ENCODE measurements at places on chromosomes 7 and 10.
A peak's percentile ranks its signal among the peaks of the same experiment; 100 is the strongest.

DNA sequence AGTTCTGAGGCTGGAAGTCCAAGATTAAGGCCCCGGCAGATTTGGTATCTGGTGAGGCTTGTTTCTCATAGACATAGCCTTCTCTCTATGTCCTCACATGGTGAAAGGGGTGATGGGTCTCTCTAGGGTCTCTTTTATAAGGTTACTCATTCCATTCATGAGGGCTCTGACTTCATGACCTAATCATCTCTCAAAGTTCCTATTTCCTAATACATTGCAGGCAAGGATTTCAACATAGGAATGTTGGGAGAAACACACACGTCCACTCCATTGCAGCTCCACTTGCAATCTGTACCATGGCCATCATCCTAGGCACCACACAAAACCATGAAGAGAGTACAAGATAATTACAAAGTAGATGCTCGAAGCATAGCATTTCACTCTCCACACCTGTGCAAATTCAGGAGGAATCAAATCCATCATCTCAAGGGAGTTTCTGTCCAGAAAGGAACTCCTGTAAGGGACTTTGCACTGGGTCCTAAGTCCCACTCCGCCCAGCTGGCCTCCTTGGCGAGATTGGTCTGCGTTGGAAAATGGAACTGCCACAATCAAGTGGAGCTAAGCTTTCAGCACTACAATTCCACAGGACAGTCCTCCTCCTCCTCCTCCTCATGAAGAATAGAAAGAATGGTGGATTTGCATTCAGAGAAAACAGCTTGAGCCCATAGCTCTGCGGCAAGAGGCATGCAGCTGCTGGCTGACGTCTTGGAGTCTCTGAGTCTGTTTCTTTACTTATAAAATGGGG, 8.8 kb downstream of the DDC start:
- DNase-seq = no peak

DNA sequence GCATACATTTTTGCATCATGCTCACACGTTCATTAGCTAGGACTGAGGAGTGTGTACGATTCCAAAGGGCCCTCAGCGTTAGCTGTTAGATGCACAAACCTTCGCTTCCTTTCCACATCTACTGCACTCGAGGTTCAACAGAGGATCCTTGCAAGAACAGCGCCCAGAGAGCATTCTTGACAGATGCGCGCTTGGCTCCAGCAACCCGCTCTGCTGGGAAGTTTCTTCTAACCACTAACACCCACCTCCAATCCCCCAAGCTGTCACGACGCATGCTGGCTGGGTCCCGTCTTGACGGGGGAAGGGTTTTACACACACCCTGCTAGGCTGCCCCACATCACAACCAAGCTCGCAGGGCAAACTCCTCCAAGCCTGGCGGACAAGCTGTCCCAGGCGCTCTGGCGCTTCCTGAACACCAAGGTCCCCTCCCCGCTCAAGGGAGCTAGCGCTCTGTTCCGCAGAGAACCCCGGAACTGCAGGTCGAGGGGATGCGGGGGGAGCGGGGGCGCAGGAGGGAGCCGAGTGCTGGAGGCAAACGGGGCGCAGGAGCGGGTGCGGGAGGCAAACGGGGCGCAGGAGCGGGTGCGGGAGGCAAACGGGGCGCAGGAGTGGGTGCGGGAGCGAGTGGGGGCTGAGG, 653 bp upstream of the ADRB1 start:
- peak; percentile 27 for DNase-seq

- DNase-seq = no peak
Observed at GRCh38 chr7:48388911-48389310, 217.7 kb downstream of the ABCA13 start.

DNA sequence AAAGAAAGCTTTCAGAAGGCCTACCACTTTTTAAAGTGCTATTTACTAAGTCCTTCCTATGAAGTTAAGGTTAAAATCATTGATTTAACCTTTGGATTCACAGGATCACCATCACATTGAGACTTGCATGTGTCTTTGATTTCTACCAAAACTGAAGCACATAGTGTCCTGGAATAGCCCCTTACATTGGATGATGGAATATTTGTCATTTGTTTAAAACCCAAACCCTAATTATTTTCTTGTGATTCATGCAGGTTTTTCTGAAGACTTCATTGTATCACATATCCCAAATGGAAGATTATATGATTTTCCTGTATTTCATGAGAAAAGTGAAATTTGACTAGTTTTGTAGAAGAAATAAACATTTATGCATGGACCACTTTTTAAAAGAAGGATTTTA, 3.3 kb downstream of the SEMA3A start:
- DNase-seq = no peak

DNA sequence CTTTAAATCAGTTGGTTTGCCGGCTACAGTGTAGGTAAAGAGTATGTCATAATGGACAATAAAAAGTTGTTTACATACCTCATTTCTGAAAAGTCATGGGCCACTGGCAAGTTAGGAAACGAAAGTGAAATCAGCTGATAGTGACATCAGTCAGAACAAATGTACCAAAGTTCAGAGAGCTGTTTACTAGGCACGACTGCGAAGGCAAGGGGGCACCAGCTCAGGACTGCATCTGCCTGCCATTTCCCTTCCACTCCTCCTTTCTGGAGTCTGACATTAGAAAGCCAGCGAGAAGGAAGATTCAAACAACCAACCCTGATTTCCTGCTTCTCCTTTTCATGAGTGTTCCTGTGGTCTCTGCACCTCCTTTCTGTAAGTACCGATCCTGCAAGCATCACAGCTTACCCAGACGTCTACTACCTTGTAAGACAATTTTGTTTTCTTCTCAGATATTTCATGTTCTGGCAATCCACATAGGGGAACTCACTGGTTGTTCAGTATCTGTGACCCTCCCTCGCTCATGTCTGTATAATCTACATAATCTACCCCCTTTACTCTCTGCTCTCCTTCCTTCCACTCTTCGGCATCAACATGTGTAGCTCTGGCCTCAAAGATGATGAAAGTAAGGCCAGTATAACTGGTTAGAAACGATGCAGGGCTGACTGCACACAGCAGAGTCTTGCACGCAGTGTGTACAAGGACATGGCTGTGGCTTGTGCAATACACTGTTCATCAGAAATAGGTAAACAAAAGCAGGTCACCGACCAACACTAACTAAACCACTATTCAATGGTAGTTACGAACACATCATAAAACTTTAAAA, at the start of gene TMEM140:
TMEM140 (plus strand) TSS at position 174 of the 823 bp plus-strand sequence. CDS start 16,370 bp downstream, outside the sequence.
- DNase-seq = no peak

Measured in activated B cell treated with CpG ODN at 0.5 μM for 24 hours (primary cell).